ENCODE measurements at places on chromosomes 3 and 15. TPM values are rescaled to one million over a fixed set of nuclear protein-coding genes. Genes with fewer than 3 reads are reported as not detected.

TFDP2 gene
- 33.4 TPM for polyA plus RNA-seq

NSMCE3 gene
- polyA plus RNA-seq: 8.5 TPM

CRABP1 gene
- polyA plus RNA-seq: not detected

PLSCR4 gene
- polyA plus RNA-seq: 8.5 TPM

P2RY13 gene
- not detected for polyA plus RNA-seq

PIGBOS1 gene
- 19.7 TPM for polyA plus RNA-seq

DNA sequence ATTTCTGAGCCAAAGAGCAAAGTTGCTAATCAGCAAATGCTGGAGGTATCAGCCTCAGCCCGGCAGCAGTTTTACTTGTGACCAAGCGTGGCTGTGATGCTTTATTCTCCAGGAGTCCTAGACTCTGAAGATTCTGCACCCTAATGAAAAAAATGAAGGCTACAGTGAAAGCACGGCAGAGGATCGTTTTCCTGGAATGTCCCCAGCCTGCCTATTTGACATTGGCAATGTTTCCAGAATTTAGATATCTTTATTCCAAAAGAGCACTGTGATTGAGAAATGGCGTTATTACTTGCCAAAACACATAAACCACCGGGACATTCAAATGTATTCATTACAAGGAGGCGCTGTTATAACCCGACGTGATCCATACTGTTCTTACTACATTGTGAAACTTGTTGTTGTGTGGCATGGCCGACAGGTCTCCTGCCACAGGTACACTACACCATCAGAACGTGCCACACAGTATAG lies 263.8 kb downstream of the SLCO3A1 start:
- no peak for DNase-seq

DNA sequence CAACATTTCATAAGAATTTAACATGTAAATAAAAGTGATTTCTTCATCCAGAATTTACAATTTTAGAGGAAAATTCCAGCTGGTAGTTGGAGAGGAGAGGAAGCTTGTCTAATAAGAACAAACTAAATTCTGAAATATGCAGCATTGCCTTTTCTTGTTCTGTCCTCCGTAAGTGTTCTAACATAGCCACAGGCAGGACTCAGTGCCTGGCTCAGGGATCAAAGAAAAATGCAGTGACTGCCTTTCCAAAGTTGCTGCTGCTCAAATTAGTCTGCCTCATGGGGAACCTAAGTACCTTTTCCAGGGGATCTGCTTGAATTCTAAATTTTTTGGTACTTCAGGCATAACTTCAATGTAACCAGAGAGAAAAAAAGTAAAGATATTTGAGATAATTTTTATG lies 713.0 kb upstream of the CADM2 start:
- no peak for DNase-seq

DNA sequence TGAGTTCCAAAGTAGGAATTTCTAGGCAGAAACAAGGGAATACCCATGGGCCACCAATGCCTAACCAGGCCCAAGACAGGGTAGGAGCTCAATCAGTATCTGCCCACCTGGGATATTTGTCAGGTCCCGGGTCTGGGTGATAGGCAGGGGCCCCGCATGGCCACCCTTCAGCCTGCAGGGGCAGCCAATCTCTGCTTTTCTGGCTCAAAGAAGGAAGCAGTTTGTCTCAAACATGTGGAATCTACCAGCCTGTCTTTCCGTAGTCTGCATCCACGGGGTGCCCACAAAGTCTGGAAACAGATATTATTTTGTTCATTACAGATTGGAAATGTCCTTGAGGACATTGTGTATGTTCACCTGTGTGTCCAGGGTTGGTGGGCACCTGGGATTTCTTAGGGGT lies 56.2 kb downstream of the CEMIP start:
- no peak for DNase-seq

DNA sequence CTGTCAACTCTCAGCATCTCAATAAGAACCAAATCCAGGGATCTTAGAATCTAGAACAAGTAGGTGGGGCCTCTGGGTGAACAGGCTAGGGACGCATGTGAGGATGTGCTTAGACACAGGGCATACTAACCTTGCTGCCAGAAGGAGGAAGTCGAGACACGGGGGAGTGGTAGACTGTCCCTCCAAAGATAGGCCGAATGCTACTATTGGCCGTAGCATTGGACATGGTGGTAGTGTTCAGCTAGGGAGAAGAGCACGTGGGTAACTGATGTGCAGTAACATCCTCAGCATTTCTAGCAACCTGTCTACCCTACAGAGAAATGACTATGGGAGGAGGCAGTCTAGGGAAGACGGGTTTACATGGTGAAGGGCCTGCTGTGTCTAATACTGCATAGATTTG lies 15.6 kb downstream of the RCCD1 start:
- no peak for DNase-seq

DNA sequence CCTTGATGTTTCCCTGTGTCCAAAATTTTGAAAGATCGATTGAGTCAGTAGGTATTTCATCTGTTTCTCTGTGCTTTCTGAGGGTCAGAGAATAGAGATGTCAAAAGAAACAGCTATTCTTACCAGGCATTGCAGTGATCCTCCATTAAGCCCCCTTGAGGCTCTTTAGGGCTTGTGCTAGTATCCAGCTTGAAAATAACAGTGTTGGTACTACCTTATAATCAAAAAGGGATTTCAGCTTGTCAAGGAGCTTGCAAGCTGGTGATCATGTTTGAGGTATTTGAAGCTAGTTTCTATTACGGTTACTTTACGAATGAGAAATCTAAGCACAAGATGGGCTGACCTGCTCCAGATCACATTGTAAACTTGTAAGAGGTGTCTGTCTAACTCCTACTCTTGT lies 103.4 kb downstream of the EDEM1 start:
- no peak for DNase-seq

- DNase-seq: no peak
Observed at GRCh38 chr3:144457758-144458157, 486.1 kb downstream of the DIPK2A start.

- no peak for DNase-seq
Observed at GRCh38 chr15:66390678-66391077, 4.0 kb downstream of the MAP2K1 start.

GRCh38 chr15:28944696-28945300 lies 59.0 kb downstream of the APBA2 start:
- DNase-seq: no peak

- DNase-seq: no peak
Observed at GRCh38 chr3:142875583-142876207, 13.2 kb downstream of the PCOLCE2 start.

Measured in AG04450 (cell line).